ENCODE measurements at places on chromosomes 5 and 9.

- no peak for DNase-seq
Measured at GRCh38 chr5:68647743-68648142, 432.2 kb downstream of the PIK3R1 start.

- no peak for DNase-seq
Measured at GRCh38 chr9:121138973-121139372, 62.7 kb downstream of the RAB14 start.

GRCh38 chr5:118321081-118321480 is 667.3 kb downstream of the DTWD2 start:
- no peak for DNase-seq

GRCh38 chr5:88021141-88021540 is 247.5 kb downstream of the TMEM161B start:
- no peak for DNase-seq

DNA sequence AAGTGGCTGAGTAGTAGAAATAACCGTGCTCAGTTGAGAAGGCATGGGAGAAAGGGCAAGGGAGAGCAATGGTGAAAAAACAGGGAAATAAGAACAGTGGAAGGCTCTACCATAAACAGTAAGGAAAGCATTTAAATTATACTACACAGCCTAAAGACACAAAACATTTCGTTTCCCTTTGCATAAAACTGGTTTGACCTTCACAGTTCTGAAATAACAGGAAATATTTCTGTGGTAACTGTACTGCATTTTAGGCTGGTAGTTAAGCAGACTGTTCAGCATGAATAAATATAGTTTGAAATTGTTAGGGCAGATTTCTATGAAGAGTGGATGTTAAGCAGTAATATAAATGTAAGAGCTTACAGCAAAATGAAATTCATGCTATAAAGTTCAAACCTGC is 147.5 kb downstream of the CSNK1G3 start:
- no peak for DNase-seq

DNA sequence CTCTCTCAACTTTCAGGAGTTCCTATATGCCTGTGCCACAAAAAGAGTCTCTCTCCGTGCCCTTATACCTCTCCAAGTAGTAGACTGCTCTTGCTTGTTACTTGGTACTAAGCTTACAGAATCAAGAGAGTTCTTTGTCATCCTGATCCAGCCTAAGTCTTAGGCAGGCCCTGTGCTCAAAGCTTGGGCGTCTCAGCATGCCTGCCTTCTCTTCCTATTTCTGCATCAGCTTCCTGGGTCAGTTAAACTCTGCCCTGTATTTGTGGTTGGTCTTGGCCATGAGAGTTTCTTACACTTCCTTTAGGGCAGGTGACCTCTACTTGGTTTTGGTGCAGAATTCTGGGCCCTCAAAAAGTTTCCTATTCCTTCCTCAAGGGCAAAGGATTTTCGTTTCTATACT is 33.0 kb upstream of the UGCG start:
- DNase-seq = no peak

DNA sequence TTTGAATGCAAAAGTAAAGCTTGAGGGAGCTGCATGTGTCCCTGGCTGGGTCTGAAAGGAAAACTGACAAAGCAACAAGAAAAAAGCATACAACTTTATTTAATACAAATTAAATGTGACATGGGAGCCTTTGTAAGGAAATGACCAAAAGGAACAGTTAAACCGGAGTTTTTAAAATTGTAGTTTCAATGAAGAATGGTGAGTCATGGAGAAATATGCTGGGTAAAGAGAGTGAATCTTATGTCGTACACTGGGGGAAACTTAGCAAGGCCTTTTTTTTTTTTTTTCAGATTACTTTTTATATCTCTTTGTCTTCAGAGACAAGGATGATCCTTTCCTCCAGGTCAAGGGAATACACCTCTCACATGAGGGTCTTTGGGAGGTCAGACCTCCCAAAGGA is 50.1 kb upstream of the FBXL17 start:
- DNase-seq = no peak

GRCh38 chr9:126218359-126219125 is 108.1 kb upstream of the MVB12B start:
- no peak for DNase-seq

- no peak for DNase-seq
Measured at GRCh38 chr5:28743025-28743715, 1704.8 kb upstream of the CDH9 start.

- no peak for DNase-seq
Measured at GRCh38 chr5:14640765-14641164, 23.8 kb upstream of the OTULIN start.

DNA sequence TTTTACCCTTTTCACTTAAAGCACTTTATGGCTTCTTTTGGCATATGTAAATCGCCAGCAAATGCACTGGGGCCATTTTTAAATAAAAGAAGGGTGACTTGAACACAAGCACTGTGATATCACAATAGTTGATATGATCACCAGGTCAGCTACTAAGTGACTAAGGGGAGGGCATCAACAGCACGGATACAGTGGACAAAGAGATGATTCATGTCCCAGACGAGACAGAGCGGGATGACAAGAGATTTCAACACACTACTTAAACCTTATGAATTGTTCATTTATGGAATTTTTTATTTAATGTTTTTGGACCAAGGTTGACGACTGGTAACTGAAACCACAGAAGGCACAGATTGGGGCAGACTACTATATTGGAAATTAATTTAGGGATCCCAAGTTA is 54.1 kb downstream of the RORB start:
- DNase-seq = no peak

- DNase-seq = no peak
Measured at GRCh38 chr5:102223542-102224477, 72.3 kb downstream of the SLCO4C1 start.

- DNase-seq = no peak
Measured at GRCh38 chr5:96175090-96175489, 213.4 kb upstream of the ELL2 start.

- no peak for DNase-seq
Measured at GRCh38 chr5:640461-641330, 28.6 kb downstream of the CEP72 start.

GRCh38 chr5:6473284-6473683 is 24.6 kb downstream of the UBE2QL1 start:
- no peak for DNase-seq

Data from stimulated activated CD8-positive, alpha-beta memory T cell treated with anti-CD3 and anti-CD28 coated beads, Interleukin-4, amount 100 ng/mL, for 48 hours (primary cell).